AG04450 (cell line): ENCODE measurements at places on chromosomes 12 and 14. TPM values are rescaled to one million over a fixed set of nuclear protein-coding genes. Genes with fewer than 3 reads are reported as not detected.

Gene SLCO1B1
- not detected in 2 replicates for polyA plus RNA-seq

Gene DGKA
- 53.6 and 59.7 TPM in 2 replicates for polyA plus RNA-seq

Gene MAP1LC3B2
- 3.1 and 3.8 TPM in 2 replicates for polyA plus RNA-seq

Gene ASIC1
- polyA plus RNA-seq = 9.9 and 10.2 TPM in 2 replicates

Gene LRRC10
- not detected in 2 replicates for polyA plus RNA-seq

Gene CIDEB
- 0.31 and 0.48 TPM in 2 replicates for polyA plus RNA-seq

Gene RNASE1
- not detected in 2 replicates for polyA plus RNA-seq

Gene RASSF8
- polyA plus RNA-seq = 22.0 and 25.5 TPM in 2 replicates

DNA sequence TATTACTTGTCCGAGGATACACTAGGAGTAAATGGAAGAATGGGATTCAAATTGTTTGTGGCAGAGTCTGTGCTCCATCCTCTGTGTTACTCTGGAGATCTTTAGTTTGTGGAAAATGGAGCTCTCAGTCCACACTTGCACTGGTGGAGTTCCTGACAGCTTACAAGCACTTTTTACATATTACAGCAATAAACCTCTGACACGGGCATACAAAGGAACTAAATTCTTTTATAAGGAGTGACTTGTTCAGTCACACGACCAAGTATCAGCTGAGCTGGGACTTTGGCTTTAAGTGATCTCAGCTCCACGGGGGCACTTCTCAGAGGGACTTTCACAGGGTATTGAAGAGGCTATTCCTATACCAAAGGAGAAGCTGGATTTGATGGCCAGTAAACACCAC, 417.5 kb downstream of the LRIG3 start:
- DNase-seq = no peak

GRCh38 chr14:34338056-34338455, 124.0 kb downstream of the SPTSSA start:
- DNase-seq = no peak

- no peak for DNase-seq
These were observed 71.4 kb upstream of the ACTN1 start for GRCh38 chr14:69050240-69051184.

DNA sequence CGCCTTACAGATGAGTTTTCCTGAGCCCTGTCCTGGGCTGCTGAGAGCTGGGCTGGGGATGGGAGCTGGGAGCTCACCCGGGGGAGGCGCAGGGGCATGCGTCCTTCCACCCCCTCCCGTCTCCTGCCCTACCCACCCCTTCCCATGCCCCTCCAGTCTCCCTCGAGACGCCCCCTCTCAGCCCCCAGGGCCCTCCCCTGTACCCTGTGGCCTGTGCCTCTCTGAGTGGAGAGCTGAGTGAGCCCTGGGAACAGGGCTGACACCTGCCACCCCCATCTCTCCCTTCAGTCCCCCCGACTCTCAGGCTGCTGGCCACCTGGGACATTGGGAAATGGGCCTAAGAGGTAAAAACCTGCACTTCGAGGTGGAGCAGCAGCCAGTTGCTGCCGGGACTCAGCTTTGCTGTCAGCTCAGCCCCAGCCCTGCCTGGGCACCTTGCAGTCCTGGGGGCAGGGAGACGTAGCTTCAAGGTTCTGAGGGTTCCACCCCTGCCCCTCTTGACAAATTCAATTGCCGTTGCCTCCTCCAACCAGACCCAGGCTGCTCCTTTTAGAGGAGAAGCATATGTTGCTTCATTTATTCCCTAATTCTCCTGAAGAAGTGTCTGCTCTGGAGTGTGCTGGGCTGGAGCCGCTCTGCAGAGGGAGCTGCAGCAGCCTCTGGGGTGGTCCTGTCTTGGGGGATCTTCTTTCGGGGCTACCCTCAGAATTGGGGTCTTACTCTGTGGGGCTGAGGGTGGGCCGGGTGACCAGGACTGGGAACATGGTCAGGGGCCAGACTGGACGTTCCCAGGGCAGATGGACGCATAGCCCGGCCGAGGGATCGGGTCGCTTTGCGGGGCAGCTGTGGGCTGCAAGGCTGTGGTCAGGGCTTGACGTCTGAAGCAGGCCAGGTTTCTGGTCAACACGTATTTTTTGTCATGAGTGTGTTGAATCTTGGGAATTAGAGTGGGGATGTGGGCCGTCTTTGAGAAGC, 141.4 kb downstream of the ADGRD1 start:
- no peak for DNase-seq

- DNase-seq = no peak
These were observed 101.9 kb upstream of the OVCH1 start for GRCh38 chr12:29599381-29599780.

GRCh38 chr12:120132863-120133385, 16.4 kb upstream of the RAB35 start:
- DNase-seq = no peak

- no peak for DNase-seq
These were observed 203.4 kb upstream of the DDHD1 start for GRCh38 chr14:53356361-53357150.

DNA sequence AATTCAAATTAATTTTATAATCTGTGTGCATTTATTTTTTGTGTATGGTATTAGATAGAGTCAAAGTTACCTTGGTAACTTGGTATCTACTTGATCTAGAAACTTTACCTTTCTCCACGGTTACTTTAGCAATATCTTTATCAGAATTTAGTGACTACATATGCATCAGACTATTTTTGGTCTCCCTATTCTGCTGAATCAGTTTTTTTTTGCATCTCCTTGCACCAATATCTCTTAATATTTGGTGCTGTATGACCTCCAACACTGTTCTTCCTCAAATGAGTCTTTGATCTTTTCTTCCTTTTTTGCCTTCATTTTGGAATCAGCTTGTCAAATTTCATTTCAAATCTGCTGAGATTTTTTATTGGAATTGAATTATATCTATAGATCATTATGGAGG, 828.2 kb upstream of the FOXG1 start:
- no peak for DNase-seq

DNA sequence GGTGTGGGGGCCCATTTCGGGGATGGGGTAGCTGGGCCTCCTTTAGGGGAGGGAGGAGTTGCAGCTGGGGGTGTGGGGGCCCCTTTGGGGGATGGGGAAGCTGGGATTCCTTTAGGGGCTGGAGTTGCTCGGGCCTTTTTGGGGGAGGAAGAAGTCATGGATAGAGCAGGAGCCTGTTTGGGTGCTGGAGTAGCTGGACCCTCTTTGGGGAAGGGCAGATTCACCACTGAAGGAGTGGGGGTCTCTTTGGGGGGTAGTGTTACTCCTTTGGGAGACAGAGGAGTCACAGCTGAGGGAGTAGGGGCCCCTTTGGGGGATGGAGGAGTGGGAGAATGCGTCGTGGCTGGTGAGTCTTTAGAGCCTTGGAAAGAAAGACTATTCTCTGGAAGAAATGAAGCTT, 6.5 kb downstream of the NACA start:
- DNase-seq = no peak

- DNase-seq = no peak
These were observed 84.3 kb upstream of the TMPO start for GRCh38 chr12:98431089-98431488.

GRCh38 chr12:41532072-41532471, 344.0 kb downstream of the PDZRN4 start:
- no peak for DNase-seq

GRCh38 chr12:63317880-63318279, 166.9 kb upstream of the AVPR1A start:
- no peak for DNase-seq

GRCh38 chr12:86138770-86139169, 117.4 kb downstream of the MGAT4C start:
- no peak for DNase-seq

DNA sequence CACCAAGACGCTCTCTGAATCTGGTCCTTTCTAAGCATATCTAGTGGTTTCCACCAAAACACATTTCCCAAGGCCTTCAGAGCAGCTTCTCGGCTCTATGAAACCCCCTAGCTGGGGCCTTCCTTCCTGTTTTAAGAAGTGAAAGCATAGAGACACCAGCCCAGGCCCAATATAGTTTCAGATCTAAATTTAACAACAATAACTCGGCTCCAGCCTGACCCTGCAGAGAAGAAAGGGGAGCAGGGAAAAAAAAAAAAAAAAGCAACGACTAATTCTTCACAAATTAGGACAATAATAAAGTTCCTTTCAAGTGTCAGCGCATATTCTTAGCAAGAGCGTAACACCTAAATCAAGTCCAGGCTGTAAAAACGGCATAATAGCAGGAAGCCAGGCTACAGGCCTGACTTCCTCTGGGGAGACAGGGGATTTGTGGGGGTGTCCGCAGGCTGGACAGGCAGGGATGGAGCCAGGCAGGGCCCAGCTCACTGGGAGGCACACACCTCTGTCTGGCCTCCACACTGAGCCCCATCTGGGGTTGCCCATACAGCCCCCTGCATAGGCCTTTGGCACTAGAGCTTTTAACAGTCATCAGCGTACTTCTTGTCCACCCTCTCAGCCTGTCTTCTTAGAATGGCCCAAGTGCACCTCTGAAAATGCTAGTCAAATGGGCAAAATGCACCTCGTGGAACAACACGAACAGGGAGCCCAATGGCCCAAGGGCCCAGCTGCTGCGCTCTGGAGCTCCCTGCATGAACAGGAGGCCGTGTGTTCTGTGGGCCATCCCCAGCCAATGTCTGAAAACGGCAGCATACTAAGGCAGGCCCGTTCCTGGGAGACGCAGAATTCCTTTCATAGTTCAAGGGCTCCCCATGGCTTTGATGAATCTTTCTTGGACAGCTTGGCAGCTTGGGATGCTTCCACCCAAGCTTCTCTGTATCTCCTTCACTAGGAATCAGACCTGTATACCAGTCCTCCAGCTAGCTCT, 772.9 kb downstream of the MED13L start:
- DNase-seq = no peak

DNA sequence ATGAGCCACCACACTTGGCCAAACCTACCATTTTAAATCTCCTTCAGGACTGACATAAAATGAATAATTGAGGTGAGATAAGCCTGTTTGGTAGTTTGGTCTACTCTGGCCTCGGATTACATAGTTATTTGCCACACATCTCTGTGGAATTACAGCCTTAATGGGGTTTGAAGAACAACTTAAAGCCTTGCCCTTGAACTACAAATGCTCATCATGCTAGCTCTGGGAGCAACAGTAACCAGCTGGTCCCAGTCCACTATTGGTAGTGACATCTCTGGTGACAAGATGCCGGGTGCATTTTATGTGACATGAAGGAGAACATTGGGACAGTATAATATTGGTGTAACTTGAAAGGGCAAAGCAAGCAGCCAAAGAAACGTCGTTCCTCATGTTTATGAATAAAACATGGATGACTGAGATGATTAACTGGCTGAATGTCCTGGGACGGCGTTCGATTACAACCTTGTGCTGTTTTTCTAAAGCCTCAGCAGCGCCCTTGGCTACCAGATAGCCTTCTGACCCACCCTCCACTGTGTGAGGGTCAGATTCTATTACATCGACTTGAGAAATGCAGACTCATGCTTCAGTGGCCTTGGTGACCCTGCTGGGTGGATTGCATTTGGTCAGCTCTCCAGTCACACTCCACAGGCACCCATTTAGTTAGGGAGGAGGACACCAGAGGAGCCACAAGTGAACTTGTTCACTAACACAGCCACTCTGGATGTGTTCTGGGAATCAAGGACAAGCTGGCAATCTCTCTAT, 41.5 kb downstream of the BEST3 start:
- DNase-seq = no peak

GRCh38 chr12:105581420-105581819, 250.9 kb downstream of the C12orf75 start:
- DNase-seq = no peak

DNA sequence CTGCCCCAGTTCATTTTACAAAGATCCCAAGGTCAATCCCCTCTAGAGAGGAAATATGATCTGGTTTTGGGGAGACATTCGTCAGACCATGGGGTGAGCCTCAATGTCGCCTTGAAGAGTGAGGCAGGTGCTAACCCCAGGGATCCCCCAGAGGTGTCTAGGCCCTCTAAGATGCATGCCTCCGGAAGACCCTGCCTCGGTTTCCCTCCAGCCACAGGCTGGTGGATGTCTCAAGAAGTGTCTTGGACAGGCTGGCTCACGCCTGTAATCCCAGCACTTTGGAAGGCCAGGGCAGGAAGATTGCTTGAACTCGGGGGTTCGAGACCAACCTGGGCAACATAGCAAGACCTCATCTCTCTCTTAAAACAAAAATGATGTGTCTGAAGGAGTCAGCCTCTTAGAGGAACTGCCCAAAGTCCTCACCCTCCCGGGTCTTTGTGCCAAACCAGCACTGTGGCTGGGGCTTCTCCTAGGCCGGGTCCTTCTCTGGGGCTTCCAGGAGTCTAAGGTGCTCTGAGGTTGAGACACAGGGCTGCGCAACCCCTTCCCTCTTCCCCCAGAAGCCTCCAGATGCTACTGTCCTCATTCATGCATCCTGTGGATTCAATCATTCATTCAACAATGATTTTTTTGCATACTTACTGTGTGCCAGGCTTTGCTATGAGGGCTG, 24.7 kb upstream of the BEGAIN start:
- no peak for DNase-seq

- no peak for DNase-seq
These were observed 8.3 kb upstream of the ZNF641 start for GRCh38 chr12:48358937-48359513.

DNA sequence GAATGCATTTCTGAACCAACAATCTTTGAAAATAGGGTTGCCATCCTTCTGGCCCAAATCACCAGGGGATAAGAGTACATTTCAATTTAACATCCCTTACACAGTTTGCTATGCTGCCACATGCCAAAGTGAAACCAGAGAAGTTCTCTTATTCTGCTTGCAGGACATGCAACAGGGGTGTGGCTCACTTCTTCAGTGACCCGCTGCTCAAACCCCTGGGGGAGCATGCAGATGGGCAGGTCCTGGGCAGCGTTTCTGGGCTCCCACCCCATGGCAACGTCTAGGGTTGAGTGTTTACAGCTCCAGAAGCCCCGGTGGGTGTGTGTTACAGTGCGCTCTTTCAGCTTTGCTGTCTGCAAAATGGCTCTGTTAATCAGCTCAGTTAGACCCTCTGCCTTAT, 1306.3 kb upstream of the TMEM132C start:
- no peak for DNase-seq

DNA sequence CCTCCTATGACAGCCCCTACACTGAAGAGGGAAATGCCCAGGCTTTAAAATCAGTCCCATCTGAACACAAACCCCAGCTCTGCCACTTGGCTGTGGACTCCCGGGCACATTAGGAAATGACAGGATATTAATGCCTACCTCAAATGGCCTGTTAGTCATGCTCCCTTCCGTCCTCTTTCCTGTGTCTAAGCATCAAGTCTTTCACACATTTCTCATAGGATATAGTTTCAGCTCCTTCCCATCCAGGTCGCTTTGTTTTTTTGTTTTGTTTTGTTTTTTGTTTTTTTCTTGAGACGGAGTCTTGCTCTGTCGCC, 16.1 kb downstream of the PLEK2 start:
- DNase-seq = no peak
